ENCODE measurements at places on chromosomes 2 and 18. TPM values are rescaled to one million over a fixed set of nuclear protein-coding genes. Genes with fewer than 3 reads are reported as not detected.

Gene SERPINB12
- polyA plus RNA-seq: not detected

Gene PRKCE
- 6.6 TPM for polyA plus RNA-seq

Gene ARHGAP15
- 0.30 TPM for polyA plus RNA-seq

Gene RTP5
- polyA plus RNA-seq: 1.2 TPM

Gene DAW1
- polyA plus RNA-seq: 1.5 TPM

Gene ZNF396
- polyA plus RNA-seq: 0.92 TPM

Gene RBFA
- 78.1 TPM for polyA plus RNA-seq

Gene LHCGR
- not detected for polyA plus RNA-seq

Gene CNGA3
- 0.64 TPM for polyA plus RNA-seq

Gene AKAIN1
- polyA plus RNA-seq: not detected

Gene LGALSL
- polyA plus RNA-seq: 43.6 TPM

Gene IGFBP5
- polyA plus RNA-seq: 1.6 TPM

Gene VPS4B
- polyA plus RNA-seq: 30.5 TPM

Gene GNLY
- polyA plus RNA-seq: not detected

Gene NPPC
- 21.5 TPM for polyA plus RNA-seq

Gene UGT1A5
- polyA plus RNA-seq: not detected

Gene PDE1A
- 1.6 TPM for polyA plus RNA-seq

Gene SIX3
- 8.7 TPM for polyA plus RNA-seq

Gene ABCA12
- polyA plus RNA-seq: not detected
